ENCODE measurements at places on chromosomes 1 and 21. TPM values are rescaled to one million over a fixed set of nuclear protein-coding genes. Genes with fewer than 3 reads are reported as not detected.

- DNase-seq, result no peak
These were observed 3.5 kb upstream of the ST3GAL3 start for GRCh38 chr1:43703836-43704235.

The PRAMEF1 gene
- not detected for total RNA-seq

GRCh38 chr1:11856698-11857097, 2.0 kb downstream of the NPPB start:
- DNase-seq, result no peak

DNA sequence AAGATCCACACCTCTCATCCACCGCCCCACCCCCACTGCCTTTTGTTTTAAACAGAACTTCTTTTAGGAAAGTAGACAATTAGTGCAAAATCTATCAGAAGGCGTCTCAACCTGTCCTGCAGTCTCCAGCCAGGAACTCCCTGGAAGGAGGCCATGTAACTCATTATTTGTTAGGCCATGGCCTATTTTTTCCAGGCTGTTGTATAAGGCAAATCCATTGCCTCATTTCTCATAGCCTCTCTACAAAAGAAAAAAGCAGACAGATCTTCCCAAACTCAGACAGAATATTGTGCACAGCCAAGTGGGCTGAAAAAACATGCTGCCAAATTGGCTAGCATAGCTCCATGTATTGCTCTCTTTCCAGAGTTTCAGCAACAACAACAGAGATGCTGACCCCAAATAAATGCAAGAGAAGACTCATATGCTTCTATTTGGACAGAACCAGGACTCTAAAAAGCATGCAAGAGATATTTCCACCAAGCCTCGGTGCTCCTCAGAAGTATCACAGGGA, 770.7 kb upstream of the CXADR start:
- no peak for DNase-seq

The ZYG11A gene
- total RNA-seq, result 6.3 TPM

The NBPF26 gene
- 11.4 TPM for total RNA-seq

DNA sequence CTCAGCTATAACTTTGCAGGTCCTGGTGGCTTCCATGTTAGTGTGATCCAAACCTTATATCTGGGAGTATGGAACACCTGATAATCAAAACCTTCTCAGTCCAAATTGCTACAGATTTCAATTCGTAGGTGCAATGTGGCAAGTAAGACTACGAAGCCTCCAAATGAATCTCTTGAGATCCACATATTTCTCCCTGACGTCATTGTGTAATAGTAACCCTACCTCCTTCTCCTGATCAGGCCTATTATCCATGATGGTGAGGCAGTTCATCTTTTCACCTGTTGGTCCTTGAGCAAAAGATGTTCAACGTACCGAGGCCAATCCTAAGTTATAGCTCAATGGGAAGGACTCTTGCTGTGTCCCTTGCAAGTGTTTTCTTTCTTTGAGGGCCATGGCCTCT, 115.9 kb upstream of the CHRM3 start:
- DNase-seq, result no peak

DNA sequence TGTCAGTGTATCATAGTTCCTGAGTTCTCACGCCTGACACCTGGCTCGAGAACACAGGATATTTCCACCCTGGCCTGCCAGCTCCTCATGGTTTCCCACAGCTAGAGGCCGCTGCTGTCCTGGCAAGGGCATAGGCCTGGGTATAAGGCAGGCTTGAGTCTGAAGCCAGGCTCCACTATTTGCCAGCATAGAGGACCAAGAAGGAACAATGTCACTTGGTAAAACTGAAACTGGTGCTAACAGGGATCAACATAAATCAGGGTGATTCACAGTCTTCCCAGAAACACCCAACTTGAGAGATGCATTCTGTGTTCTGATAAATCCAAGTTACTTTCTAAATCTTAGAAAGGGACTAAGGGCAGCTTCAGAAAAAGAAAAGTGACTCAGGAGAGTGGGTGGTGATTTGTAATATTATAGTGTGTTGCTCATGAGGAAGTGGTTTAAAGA, 6.9 kb upstream of the S100A2 start:
- DNase-seq, result peak; percentile 94

The IL22RA1 gene
- total RNA-seq, result 0.86 TPM

DNA sequence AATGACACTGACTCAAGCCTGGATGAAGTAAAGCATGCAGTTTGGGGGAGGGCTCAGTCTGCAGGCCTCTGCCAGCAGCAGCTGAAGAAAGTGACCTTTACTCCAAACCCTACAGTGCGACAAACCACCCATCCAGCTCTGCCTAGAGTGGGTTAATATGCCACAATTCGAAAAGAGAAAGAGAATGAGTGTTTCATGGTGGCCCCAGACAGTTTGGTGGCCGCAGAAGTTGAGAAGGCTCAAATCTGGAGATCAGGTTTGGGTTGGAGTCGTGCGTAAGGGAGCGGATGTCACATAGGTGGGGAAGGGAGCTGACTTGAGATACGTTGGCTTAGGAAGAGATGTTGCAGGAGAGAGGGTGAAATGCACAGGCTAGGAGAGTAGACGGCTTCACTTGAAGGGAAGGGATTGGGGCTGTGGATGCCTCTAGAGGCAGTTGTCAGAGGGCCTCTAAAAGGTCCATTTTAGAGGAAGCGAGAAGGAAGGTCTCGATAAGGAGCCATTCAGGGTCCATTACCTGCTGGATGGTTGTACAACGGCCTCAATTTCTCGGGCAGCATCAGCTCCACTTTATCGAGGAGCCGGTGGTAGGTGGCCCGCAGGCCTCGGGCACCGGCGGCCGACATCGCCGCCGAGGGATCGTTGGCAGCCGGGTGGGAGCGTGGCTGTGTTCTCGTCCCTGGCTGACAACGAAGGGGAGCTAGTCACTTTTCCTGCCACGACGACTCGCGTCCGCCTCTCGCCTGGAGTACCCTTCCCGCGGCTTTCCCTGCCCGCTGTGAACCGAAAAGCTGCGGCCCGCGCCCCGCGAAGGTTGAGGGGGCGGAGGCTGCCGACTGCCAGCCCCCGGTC, 1.0 kb upstream of the DCAF6 start:
- DNase-seq, result peak; percentile 50

DNA sequence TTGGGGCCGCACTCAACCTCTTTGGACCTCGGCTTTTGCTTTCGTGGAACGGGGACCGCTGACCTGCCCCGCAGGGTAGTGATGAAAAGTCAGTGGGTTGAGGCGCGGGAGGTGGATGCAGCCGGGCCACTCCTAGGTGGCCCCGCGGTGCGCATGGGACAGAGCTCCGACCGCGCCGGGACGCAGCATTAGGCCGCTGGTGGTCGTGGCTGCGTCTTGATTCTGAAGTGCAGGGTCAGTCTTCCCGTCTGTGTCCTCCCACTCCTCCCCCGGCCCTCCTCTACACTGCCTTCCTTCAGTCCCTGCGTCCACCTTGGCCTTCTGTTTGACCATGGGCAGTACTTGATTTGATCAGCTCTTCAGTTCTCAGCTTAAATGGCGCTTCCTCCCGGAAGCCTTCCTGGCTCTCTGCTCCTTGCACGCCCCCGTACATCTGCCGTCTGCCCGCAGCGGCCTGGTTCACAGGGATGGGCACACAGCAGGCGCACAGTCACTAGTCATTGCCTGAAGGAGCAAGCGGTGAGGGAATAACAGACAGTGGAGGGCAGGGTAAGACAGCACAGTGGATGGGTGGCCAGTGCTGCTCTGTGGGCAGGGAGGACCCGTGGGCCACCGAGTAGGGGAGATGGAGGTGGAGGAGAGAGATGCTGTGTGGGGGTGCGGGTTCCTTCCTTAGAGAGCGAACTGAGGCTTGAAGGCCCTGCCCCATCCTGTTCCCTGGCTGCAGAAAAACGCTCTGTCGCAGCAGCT, 633 bp downstream of the THEMIS2 start:
- DNase-seq, result peak; percentile 56

DNA sequence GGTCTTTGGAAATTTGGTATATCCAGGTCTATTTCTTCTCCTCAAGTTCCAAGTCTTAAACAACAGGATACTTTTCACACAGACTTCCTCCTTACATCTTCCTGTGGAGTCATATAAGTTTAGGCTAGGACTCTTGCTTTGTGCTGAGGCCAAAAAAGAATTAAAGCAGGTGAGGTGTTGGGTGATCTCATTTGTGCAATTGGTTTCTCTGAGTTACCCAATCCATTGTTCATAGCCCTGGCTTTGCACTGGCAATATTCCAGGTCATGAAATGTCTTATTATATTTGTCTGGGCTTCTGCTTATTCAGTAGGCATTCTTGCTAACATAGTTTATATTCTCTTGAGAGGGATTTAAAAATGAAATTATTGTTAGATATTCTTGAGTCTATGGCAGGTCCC, 14.1 kb upstream of the KIAA0040 start:
- no peak for DNase-seq

DNA sequence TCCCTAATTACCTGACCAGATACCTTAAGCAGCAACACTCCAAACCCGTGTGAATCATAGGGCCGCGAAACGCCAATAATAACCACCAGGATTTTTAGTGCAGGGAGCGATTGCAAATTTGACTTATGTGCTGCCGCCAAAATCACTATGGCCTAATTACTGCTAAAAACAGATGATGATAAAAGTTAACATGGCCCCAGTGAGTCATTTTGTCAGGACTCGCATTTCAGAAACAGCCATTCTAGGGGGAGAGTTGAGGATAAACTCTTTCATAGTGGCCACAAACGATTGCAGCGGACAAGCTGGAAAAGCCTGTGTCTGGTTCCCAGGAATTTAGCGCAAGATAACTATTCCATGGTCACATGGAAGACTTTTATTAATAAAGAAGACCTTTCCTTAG, 103.4 kb downstream of the HLX start:
- DNase-seq, result no peak

The CLCA1 gene
- not detected for total RNA-seq

The CAMTA1 gene
- 103 TPM for total RNA-seq

The TMEM54 gene
- total RNA-seq, result 6.3 TPM

DNA sequence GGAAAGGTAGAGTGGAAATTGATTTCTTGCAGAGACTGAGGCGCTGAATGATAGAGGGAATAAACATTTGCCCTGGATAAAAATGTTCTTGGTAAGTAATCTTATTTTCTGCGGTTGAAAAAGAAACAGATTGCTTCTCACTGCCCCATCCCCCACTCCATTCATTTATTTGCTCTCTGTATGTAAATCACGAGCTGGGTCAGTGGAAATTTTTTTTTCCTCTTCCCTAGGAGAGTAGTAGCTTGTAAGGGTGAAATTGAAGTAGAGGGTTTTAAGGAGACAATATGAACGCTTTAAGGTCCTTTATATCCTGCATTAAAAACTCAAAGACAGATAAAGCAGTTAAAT, 1.4 kb upstream of the BRINP3 start:
- no peak for DNase-seq

DNA sequence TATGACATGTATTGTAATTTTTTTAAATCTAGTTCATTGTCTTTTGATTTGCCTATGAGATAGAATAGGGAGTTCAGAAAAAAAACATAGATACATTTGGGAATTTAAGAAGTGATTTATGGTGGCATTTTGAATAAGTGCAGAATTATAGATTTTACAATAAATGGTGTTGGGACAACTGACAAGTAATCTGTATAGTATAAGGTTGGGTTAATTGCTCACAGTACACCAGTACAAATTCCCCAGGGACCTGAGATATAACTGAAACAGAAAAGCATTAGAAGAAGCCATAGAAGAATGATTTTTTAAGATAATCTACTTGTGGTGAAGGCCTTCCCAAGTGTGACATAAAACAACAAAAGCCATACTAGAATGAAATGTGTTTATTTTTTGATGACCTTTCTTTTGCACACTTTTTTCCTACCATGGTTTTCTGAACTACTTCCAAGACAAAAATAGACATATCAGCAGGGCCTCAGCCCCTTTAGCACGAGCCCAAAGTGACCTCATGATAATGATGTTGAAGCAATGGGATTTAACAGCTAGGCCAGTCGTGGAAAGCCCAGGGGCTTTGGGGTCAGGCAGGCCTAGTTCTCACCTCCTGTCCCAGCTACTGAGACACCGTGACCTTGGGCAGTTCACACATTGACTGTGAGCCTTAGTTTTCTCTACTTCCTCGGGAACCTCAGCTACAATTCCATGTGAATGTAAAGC, 87.4 kb downstream of the GREM2 start:
- no peak for DNase-seq

The WDR3 gene
- 222 TPM for total RNA-seq

DNA sequence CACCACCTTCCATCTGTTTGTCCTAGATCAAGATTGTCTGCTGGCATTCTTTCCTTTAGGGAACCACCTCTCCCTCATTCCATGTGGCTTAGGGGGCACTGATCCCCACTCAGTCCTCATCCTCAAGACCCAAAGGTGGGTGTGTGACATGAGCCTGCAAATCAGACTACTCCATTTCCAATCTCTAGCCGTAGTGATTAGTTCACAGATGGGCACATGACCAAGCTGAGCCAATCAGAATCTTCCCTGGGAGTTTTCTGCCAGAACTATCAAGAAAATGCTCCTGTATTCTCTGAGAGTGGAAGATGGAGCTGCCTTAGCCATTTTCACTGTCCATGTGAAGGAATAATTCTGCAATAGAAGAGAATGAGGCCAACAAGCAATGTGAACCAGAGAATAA, 19.3 kb upstream of the PTPRF start:
- DNase-seq, result no peak

DNA sequence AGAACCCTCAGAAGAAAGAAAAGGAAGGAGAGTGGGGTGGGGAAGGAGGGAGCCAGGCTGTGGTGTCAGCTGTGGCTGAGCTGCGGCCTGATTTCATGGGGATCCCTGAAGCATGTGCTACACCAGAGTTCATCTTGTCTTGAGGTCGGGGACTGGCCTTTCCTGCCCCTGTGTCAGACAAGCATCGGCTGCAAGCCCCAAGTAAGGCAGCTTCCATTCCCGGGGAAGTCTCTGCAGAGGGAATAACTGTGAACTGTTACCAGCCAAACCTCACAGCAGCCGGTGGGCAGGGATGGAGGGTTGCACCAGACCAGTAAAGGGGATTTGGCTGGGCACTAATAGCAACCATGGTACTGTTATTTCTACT, 35.7 kb upstream of the BTG2 start:
- DNase-seq, result no peak

DNA sequence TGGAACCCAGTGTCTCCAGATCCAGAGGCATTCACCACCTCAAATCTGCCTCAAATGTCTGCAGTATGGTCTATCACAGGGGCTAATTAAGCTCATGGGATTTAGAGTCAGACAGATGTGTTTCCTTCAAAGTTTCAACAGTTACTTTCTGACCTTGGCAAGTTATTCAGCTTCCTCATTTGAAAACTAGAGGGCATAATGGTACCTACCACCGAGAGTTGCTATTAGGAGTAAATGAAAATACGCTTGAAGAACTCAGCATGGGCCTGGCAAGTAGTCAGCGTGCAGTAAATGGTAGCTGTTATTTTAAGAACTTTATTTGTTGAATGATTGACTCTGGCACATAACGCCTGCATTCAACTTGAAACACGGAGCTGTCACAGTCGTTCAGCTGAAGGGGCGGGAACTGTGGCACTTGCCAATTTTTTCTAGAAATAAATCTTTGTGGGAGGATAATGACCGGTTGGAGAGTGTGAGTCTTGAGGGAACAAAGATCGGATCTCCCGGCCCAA, 1.2 kb upstream of the CAP1 start:
- peak; percentile 58 for DNase-seq

DNA sequence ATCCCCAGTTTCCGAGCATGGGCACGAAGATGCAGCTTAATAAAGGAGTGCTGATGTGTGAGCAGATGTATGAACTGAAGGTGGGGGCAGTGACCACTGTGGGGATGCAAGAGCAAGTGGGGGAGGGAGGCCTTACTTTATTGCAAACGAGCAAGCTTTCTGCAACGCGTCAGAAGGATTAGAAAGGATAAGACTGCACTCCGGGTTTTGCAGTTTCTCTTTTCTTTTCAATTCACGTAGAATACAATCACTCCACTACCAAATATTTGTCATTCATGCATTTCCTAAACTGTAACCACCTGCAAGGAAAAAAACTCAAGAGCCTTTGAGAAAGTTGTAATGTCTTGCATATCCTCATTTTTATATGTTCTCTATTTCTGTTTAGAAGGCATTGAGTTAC, 4.3 kb upstream of the OR2C3 start:
- no peak for DNase-seq

The MIXL1 gene
- not detected for total RNA-seq

The OR2L8 gene
- total RNA-seq, result not detected

Measured in MG63 (cell line).